K562 (cell line): ENCODE measurements at places on chromosomes 6 and 20. TPM values are rescaled to one million over a fixed set of nuclear protein-coding genes. Genes with fewer than 3 reads are reported as not detected.

DNA sequence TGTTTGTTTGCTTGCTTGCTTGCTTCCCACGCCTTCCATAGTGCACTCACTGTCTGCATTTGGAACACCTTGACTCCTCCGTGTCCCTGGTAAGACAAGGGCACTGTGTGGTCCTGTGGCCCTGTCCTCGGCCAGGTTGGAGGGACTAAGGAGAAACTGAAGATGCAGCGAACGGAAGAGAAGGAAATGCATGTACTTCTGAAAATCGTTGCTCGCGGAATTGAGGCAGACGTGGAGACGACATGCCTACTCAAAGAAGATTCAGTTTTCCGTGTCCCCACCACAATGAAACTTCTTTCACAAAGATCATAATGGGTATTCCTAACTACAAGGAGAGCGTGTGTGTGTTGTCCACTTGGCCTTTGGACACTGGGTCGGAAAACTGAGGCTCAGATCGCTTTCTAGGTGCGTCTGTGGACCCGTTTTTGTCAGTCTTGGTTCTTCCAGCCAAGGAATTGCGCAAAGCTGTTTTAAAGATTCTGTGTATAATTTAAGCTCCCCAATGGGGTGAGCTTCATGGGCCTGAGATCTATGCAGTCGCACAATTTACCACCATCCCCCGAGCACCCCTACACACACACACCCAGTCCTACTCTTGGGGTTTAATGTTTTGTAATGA lies 120.4 kb upstream of the ZNF184 start:
- DNase-seq = peak; percentile 57
- H3K36me3 ChIP-seq = no peaks in the 10 kb centered on the region
- H3K27me3 ChIP-seq = no peaks in the 10 kb centered on the region
- peak overlapping the region; percentile 4; the same call in 1 of the 3 replicates for H3K27ac ChIP-seq
- H3K4me3 ChIP-seq = peak overlapping the region; percentile 48

DNA sequence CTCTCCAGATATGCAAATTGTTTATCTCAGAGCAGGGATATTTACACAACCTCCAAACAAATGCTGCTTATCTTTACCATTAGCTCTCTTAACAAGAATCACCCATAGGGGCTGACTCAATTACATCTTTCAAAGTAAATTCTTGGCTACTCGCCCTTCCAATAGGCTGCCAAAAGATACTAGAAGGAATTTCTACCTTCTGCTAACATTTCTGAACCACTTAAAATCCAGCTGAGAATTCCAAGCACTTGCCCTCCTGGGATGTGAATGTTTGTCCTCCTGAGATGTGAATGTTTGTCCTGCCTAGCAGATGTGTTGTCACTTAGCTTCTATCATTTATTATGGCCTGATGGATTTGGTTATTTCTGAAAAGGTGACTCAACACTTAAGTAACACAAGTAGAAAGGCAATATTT lies 388.0 kb downstream of the GJA1 start:
- no peak overlapping the region for H3K4me3 ChIP-seq
- DNase-seq = no peak
- H3K4me1 ChIP-seq = no peaks in the 10 kb centered on the region
- H3K27ac ChIP-seq = no peak overlapping the region
- H3K27me3 ChIP-seq = no peaks in the 10 kb centered on the region

DNA sequence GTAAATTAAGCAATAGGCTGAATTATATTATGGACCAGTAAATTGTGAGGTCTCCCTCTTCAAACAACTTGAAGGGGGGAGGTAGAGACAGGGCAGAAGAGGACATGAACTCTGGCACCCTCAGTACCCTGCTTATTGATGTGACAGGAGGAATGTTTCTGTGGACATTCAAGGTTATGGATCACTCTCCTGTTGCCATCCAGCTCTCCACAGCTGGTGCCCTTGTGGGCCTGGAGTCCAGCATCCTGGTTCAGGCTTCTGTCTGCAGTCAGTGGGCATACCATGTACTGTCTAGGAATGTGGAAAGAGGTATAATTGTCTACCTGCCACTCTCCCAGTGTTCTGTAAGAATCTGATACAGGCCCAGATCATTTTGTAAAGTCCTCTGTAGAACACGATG lies 55.6 kb downstream of the FAM120B start:
- DNase-seq = no peak
- no peaks in the 10 kb centered on the region for H3K27me3 ChIP-seq

GRCh38 chr6:159815410-159815809 lies 15.3 kb downstream of the PNLDC1 start:
- H3K27me3 ChIP-seq = peaks cover 80% of the 10 kb centered on the region
- no peak overlapping the region for H3K4me3 ChIP-seq
- DNase-seq = no peak

- no peaks in the 10 kb centered on the region for H3K27me3 ChIP-seq
- no peak for DNase-seq
- no peaks in the 10 kb centered on the region for H3K4me1 ChIP-seq
- no peak overlapping the region for H3K4me3 ChIP-seq
- H3K36me3 ChIP-seq = no peaks in the 10 kb centered on the region
Observed at GRCh38 chr6:99810295-99810694, 183.7 kb downstream of the MCHR2 start.

DNA sequence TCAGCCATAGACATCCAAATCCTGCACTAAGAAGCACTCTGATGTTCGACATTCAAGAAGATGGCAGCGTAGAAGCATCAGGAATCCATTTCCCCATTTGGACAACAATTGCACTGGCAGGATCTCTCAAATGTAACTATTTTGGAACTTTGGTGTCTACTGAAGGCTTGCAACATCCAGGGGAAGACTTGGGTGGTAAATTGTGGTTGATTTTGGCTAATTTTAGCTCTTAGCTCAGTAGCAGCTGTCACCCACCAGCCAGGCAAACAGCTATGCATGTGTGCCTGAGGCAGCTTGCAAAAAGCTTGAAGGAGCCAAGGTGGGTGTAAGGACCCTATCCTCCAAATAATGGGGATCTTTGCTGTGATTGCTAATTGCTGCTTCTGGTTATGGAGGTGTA lies 35.1 kb upstream of the PPP1R3G start:
- H3K4me3 ChIP-seq = no peak overlapping the region
- no peak for DNase-seq
- no peaks in the 10 kb centered on the region; the same call in 2 of the 3 replicates for H3K27me3 ChIP-seq
- no peaks in the 10 kb centered on the region for H3K4me1 ChIP-seq
- H3K36me3 ChIP-seq = no peaks in the 10 kb centered on the region

DNA sequence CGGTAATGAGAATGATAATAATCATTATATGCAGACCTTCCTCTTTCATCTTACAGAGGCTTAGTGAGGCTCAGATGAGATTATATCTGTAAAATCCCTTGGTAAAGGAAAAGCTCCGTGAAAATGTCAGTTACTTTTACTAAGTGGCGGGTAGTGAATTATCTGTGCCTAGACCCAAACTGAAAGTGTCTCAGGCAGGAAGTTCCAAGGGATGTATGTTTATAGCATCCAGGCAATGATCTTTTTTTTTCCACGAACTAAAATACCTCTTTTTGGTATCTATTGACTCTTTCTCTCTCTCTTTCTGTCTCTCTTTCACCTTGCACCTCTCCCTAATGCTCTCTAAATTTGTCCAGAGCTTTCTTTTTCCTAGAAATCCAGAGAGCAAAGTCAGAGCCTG lies 5.0 kb downstream of the TCF21 start:
- DNase-seq = no peak
- H3K4me1 ChIP-seq = peaks cover 20% of the 10 kb centered on the region
- no peak overlapping the region for H3K4me3 ChIP-seq
- no peak overlapping the region for H3K27ac ChIP-seq
- peaks cover 51% of the 10 kb centered on the region for H3K27me3 ChIP-seq
- no peaks in the 10 kb centered on the region for H3K36me3 ChIP-seq

DNA sequence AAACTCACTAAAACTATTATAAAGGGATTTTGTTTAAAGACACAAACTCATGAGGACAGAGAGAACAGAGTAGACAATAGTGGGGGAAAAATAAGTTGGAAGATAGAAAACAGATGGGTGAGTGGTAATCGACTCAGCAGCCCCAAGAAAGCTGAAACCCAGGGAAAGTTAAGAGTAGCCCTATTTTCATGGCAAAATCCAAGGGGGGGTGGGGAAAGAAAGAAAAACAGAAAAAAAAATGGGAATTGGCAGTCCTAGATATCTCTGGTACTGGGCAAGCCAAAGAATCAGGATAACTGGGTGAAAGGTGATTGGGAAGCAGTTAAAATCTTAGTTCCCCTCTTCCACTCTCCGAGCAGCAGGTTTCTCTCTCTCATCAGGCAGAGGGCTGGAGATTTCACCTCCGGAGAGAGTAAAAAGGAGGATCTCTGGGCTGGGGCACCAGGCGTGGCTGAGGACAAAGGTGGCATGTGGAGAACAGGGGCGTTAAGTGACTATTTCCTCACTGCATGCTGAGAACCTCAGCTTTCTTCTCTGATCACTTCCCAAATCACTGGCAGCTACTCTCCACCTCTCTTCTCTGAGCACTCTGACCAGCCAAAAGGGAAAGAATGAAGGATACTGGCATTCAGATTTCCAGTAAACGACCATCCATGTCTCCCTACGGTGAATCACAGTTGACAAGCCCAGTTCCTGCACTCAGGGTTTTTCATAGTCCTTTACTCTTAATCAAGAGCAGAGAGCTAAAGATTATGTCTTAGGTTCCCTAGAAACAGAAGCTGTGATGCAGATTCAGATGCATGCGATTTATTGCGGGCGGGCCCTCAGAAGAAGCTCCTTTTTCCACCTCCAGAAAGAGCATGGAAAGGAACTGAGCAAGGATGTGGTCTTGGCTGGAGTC lies 7.3 kb upstream of the RNF24 start:
- H3K27ac ChIP-seq = no peak overlapping the region
- H3K4me3 ChIP-seq = no peak overlapping the region
- no peaks in the 10 kb centered on the region for H3K27me3 ChIP-seq

GRCh38 chr20:7463290-7463689 lies 477.0 kb downstream of the HAO1 start:
- no peaks in the 10 kb centered on the region for H3K36me3 ChIP-seq
- H3K4me3 ChIP-seq = no peak overlapping the region
- DNase-seq = no peak
- no peaks in the 10 kb centered on the region for H3K27me3 ChIP-seq

DNA sequence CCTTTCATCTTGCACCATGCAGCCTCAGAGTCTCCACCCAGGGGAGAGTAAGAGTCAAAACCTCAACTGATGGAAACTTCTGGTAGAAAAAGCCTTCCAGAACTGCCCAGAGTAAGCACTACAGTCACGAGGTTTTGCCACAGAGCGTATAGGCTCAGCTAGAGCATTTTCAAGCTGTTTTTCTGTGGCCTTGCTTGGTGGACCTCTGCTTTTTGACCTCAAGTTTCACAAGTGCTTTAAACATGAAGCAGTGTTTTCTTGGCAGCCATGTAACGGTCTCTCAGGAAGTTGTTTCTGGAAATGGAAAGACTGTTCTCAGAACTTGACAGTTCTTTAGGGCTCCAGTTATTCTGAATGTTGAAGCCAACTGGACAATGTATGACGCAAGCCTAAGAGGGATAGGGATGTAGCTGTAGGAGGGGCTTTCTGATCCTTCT lies 146.5 kb downstream of the ZDHHC14 start:
- peak overlapping the region; percentile 56; the same call in 2 of the 3 replicates for H3K27ac ChIP-seq
- no peaks in the 10 kb centered on the region for H3K36me3 ChIP-seq
- DNase-seq = no peak
- peaks cover 27% of the 10 kb centered on the region for H3K4me1 ChIP-seq

DNA sequence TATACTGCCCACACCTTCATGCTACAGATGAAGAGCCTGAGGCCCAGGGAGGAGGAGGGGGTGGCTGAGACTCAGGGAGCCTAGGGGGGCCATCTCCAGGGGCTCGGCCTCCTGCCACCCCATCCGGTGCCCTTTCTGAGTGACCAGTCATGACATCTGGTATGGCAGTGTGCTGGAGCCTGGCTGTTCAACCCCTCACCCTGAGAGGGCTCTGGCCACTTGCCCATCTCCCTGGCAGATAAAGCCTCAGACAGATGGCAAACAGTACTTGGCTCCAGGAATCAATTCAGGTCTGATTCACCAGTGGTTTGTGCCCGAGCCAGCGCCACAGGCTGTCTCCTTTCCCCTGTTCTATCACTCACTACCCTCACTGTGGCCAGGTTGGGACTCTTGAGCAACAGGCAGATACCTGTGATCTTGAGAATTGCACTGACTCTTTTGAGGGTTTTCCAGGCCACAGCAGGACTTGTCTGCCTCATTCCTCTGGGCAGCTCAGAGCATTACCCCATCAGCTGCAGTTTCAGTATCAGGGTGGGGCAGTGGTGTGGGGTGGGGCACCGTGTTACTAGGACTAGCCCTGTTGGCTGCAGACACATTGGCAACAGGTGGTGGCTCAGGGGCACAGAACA lies 22.8 kb downstream of the SRSF3 start:
- peaks cover 9% of the 10 kb centered on the region; the same call in 2 of the 3 replicates for H3K36me3 ChIP-seq
- H3K27ac ChIP-seq = no peak overlapping the region
- no peaks in the 10 kb centered on the region for H3K27me3 ChIP-seq
- no peak overlapping the region for H3K4me3 ChIP-seq

GRCh38 chr20:38872491-38873049 lies 53.6 kb upstream of the FAM83D start:
- no peak overlapping the region for H3K4me3 ChIP-seq
- H3K27me3 ChIP-seq = peaks cover 5% of the 10 kb centered on the region; the same call in 2 of the 3 replicates

- H3K4me3 ChIP-seq = no peak within 1 kb of the TSS
- H3K36me3 ChIP-seq = no peaks in the 10 kb centered on the region
Observed at GRCh38 chr6:137044366-137045221, at the start of gene IL20RA. Gene IL20RA (minus strand): TSS chr6:137044965. CDS start chr6:137044728, 237 bp downstream.

GRCh38 chr6:90894285-90895130 lies 307.6 kb upstream of the MAP3K7 start:
- no peak overlapping the region for H3K27ac ChIP-seq
- no peaks in the 10 kb centered on the region for H3K4me1 ChIP-seq
- no peak for DNase-seq
- no peak overlapping the region for H3K4me3 ChIP-seq
- no peaks in the 10 kb centered on the region for H3K36me3 ChIP-seq

- H3K27me3 ChIP-seq = peaks cover 29% of the 10 kb centered on the region
- DNase-seq = no peak
- H3K4me1 ChIP-seq = no peaks in the 10 kb centered on the region; the same call in 1 of the 2 replicates
- no peaks in the 10 kb centered on the region for H3K36me3 ChIP-seq
Observed at GRCh38 chr20:32075534-32075933, 23.5 kb downstream of the HCK start.

NQO2 gene
- 136 and 139 TPM in 2 replicates for total RNA-seq

RNGTT gene
- 17.5 and 19.5 TPM in 2 replicates for total RNA-seq

SRC gene
- total RNA-seq = 7.0 and 7.7 TPM in 2 replicates

RHAG gene
- total RNA-seq = 327 and 345 TPM in 2 replicates

LST1 gene
- 1.7 and 1.9 TPM in 2 replicates for total RNA-seq

CST5 gene
- total RNA-seq = not detected in 2 replicates

VEGFA gene
- 131 and 159 TPM in 2 replicates for total RNA-seq

LY6G6D gene
- not detected in 2 replicates for total RNA-seq

ASIP gene
- not detected in 2 replicates for total RNA-seq

PBOV1 gene
- not detected in 2 replicates for total RNA-seq

TAP2 gene
- 47.2 and 53.5 TPM in 2 replicates for total RNA-seq

SEC23B gene
- 38.4 and 39.5 TPM in 2 replicates for total RNA-seq

BHLHE23 gene
- not detected in 2 replicates for total RNA-seq

THBS2 gene
- 0.11 and 0.27 TPM in 2 replicates for total RNA-seq

PPP1R14C gene
- 14.1 and 15.6 TPM in 2 replicates for total RNA-seq
